NCI-H1417 treated with DMSO at 0.1 percent for 48 hours (cell line): ENCODE measurements at places on chromosomes 5 and 9.

DNA sequence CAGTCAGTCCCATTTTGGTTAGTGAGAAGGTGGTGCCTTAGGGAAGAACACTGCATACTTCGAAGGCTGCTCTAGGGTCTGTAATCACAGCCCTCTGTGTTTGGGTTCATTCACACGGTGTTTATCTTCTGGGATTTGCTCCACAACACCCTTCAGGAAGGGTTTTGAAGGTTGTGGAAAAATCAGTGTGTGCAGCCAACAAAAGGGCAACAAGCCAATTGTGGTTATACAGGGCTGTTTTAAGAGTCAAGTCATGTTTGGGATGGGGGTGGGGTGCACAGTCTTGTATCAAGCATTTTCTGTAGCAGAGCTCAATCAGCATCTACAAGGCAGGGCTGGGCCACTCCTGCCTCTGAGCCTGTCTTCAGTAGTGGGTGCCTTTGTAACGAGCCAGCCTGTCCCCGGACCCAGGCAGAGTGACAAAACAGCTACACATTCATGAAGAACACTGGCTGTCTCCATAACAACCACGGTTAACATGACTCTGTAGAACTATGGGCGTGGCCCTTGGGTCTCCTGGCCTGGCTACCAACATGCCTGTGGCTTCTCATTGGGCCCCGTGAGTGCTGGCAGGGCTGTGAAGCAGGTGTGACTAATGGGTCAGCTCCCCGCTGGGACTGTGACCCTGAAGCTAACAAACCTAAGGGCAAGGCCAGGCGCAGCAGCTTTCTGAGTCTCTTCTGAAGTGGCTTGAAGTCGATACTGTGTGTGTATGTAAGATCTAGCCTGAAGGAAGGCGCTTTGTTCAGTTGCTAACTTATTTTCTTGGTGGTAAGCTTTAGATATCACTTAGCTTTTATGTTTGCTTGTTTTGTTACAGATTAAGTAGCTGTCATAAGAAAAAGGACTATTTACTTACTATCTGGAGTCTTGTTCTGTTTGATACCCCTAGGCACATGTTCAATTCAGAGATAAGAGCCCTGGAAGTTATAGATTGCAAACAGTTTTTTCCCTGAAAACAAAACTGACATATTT is 27.9 kb upstream of the GOLM1 start:
- DNase-seq = peak; percentile 96

- no peak for DNase-seq
Observed at GRCh38 chr5:158857371-158857770, 242.3 kb downstream of the EBF1 start.

- DNase-seq = no peak
Observed at GRCh38 chr5:79613549-79613948, 1.3 kb downstream of the TENT2 start.

GRCh38 chr5:91787718-91788117 is 404.6 kb upstream of the ARRDC3 start:
- DNase-seq = no peak

GRCh38 chr5:96687812-96688453 is 25.8 kb downstream of the CAST start:
- DNase-seq = no peak

DNA sequence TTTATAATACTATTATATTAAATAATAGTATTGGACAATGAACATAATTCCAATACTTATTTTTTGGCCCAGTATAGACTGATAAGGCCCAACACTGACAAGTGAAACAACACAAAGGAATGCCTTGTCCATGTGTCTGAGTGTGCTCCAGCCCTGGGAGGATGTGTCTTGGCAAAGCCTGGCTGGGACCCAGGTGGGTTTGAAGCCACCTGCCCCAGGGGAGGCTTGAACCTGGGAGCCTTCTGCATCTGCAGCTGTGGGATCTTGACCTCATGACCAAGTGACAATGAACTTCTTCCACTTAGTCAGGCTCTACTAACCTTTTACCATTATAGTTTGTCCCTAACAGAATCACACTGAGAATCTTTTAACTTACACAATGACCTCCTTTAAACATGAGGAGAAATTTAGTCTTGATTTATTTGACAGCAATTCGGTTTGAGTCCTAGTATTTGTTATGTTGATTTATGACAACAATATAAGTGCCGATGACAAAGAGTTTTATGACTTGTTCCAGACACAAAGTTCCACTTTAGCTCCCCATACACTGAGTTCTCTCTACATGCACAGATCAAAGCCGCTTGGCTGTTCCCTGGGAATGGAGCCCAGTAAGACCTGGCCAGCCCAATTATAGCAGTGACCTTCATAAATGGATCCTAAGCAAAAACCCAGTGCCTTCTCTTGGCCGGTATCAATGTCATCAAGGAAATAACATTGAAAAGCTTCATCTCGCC is 294.5 kb downstream of the CTNND2 start:
- no peak for DNase-seq

GRCh38 chr9:90000925-90001324 is 396.1 kb downstream of the GADD45G start:
- no peak for DNase-seq
